Stimulated activated naive CD4-positive, alpha-beta T cell treated with Interleukin-2 at 50 U/mL for 16 hours (primary cell): ENCODE measurements at places on chromosomes 12 and 14.

GRCh38 chr12:65649126-65649525 lies 175.2 kb upstream of the HMGA2 start:
- no peak for DNase-seq

DNA sequence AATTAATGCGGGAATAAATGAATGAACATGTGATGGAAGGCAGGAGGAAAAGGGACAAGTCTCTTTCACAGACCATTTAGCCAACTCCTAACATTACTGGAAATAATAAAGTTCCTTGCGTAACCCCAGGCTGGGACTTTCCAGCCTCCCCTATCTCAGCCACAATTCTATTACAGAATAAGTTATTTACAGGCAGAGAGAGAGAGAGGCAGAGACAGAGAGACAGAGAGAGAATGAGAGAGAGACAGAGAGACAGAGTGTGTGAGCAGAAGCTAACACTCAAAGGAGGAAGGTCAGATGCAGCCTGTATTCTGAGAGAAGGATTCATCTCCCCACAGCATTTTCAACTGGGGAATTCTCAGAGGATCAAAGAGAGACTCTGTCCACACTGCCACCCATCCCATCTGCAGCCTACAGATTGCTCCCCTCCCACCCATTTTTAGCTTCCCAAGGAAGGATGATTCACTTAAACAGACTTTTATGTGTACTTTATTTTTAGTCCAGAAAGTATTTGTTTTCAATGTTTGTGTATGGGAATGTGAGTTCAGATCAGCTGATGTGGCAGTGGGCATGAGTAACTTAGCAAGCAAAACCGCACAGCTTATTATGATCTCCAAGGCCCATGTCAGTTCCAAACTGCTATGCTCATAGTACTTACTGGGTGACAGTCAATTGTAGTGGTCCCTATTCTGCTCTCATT lies 165.7 kb downstream of the CAND1 start:
- no peak for DNase-seq

GRCh38 chr12:96197503-96198272 lies 3.5 kb downstream of the ELK3 start:
- DNase-seq: no peak

DNA sequence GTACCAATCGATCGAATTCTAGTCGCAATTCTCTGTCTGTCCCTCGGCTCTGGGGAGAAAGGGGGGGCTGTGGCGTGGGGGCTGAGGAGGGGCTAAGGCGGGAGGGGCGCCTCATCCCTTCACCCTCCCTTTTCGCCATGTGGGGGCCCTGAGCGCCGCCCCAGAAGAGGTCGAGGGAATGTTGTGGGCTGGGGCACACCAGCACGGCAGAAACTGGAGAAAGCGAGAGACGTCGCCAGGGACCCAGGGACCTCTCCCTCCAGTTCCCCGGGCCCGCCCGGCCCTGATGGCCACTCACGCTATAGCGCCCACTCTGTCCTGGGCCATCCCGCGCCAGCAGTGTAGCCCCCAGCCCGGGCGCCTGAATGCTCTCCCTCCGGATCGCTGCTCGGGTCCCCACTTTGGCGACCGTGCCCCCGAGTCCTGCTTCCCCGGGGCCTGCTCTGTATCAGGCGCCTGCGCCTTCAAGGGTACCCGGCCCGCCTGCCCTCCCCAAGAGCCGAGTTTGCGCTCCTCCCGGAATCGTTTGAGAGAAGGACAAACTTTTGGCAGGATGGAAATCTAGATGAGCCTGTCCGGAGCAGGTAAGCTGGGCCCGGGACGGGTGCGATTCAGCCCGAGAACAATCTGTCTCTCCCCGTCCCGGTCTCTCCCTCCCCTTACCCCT lies 62.6 kb downstream of the SMUG1 start:
- DNase-seq: no peak

DNA sequence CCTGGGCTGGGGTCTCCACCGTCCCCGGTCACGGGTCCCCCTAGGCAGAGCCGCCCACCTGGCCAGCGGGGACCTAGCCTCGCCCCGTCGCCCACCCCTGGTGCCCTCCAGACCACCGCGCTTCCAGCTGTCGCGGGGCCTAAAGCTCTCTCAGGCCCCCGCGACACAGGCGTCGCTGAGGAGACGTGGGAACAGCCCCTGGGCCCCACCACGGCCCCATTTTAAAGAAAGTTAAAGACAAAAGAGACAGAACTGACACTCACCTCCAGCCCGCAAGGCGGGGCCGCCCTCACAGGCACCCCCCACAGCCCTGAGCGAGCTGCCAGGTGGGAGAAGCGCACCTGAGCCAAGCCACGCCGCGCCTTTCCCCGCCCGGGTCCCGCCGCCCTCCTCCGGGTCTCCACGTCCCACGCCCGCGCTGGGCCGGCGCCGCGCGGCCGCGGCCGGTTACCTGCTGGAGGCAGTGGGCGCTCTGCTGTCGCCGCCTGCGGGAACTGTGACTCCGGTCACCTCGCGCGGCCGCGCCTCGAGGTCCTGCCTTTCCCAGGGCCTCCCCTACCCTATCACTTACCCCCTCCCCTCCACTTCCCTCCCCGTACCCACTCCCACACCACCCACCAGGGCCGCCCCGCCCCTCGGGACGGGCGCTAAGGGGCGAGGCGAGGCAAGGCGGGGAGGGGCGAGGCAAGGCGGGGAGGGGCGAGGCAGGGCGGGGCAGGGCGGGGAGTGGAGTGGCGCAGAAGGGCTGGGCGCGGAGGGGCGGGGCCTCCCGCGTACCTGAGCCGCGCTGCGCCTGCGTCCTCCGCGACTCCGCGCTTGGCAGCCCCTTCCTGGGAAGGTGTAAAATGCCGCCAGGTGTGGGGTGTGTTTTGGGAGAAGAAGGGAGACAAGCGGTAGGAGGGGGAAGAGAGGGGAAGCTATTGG lies 31.2 kb downstream of the TC2N start:
- DNase-seq: peak; percentile 86

GRCh38 chr12:308511-308910 lies 45.9 kb upstream of the SLC6A13 start:
- DNase-seq: no peak

GRCh38 chr14:88143810-88144209 lies 138.9 kb downstream of the GPR65 start:
- no peak for DNase-seq

DNA sequence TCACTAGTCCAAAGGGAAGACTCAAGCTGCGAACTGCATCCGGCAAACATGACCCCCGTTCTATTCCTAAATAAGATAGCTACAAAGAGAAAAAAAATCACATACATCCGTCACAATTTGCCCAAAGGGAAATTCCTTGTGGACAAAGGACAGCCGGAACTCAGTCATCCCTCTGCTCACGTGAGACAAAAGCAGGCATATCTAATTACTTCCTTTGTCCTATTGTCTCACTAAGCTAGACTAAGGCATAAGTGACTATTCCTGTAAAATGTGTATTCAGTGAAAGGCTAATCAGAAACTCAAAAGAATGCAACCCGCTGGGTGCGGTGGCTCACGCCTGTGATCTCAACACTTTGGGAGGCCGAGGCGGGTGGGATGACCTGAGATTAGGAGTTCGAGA lies 27.2 kb upstream of the NINJ2 start:
- DNase-seq: no peak

DNA sequence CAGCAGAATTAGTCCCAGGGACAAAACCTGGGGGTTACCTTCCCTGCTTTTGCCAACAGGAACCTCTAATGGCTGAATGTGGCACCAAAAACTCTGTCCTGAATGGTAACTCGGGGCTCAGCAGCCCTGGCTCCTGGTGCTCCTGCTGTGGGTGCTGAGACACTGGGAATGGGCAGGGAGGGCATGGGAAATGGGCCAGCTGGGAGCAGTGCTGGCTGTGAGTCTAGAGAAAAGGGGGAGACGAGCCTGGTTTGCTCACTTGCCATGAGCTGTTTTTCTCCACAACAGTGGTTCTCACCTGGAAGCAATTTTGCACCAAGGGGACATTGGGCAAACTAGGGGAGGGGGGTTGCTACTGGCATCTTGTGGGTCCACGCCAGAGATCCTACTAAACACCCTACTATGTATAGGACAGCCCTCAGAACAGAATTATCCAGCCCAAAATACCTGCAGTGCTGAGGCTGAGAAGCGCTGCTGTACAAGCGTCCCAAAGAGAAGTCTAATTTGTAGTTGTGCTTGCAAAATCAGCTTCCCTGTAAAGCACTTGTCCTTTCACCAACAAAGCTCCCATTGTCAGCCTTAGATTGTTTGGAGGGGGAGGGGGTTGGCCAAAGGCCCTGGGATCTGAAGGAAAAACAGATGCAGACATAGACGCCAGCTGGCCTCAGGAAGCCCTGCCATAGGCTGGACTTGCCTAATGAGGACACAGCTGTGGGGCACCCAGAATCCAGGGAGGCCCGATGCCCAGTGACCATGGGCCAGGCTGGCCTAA lies 3.6 kb downstream of the LRRC74A start:
- no peak for DNase-seq

- DNase-seq: peak; percentile 55
Observed at GRCh38 chr12:6772331-6772695, at the start of gene LAG3. TSS of gene LAG3 (plus strand) at chr12:6772520. CDS start at chr12:6772853, 333 bp downstream.

GRCh38 chr12:12240662-12241340 lies 26.0 kb downstream of the LRP6 start:
- DNase-seq: no peak

DNA sequence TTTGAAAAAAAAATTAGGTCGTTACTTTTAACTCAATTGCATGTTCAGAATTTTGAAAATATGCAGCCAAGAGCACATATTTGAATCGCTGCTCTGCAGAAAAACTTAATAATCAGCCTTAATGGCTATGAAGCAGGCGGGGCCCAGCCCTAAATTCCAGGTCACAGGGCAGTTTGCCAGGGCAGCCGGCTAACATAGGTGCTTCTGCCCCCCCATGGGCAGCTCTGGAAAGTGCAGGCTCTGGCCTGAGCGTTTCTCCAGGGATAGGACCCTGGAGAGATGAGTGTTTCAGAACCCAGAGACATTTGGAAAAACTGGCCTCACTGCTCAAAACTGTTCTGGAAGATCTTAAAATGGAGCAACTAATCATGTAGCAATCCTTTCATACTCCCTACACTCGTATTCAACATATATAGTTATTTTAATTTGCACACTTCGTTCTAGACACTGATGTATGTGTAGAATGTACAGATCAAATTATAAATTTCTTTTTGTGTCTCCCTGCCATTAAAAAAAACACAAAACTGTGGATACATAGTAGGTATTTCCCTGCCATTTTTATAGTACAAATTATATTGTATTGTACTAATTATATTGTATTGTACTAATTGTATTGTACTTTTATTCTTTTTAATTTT lies 26.0 kb upstream of the PTGR2 start:
- peak; percentile 68 for DNase-seq

DNA sequence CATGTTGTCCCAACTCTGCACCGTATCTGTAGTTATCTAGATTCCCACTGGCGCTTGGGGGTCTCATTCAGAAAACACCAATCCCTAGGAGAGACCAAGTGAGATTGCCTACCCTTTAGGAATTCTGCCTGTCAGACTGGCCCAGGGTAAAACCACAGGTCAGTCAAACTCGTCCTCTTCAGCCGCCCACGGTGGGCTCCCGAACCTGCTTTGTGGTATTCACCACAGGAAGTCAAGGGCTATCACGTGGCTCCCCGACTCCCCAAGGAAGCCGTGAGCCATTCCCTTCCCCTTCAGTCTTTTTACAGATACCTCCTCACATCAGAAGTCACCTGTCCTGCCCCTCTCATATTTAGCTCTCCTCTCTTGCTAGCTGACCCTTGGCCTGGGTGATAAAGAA lies 159.9 kb downstream of the EGLN3 start:
- DNase-seq: no peak

- DNase-seq: no peak
Observed at GRCh38 chr14:42224053-42224888, 617.6 kb downstream of the LRFN5 start.

DNA sequence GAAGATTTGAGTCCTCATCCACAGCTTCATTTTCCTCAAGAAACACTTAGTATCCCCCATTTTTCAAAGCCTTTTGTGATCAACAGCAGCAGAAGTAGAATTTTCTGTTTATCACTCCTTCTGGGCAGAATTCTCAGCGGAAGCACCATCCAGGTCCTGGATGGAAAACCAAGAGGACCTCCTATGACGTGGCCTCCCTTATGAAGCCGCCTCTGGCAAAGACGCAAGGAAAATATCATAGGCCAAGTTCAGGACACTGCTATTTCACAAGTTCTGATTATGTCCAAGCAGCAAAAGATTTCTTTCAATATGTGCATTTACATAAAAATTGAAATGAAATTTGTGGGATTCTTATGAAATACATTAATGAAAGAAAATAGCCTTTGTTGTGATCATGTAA lies 315.0 kb downstream of the SEC23A start:
- no peak for DNase-seq

- DNase-seq: no peak
Observed at GRCh38 chr12:79298506-79298905, 392.3 kb downstream of the PAWR start.

DNA sequence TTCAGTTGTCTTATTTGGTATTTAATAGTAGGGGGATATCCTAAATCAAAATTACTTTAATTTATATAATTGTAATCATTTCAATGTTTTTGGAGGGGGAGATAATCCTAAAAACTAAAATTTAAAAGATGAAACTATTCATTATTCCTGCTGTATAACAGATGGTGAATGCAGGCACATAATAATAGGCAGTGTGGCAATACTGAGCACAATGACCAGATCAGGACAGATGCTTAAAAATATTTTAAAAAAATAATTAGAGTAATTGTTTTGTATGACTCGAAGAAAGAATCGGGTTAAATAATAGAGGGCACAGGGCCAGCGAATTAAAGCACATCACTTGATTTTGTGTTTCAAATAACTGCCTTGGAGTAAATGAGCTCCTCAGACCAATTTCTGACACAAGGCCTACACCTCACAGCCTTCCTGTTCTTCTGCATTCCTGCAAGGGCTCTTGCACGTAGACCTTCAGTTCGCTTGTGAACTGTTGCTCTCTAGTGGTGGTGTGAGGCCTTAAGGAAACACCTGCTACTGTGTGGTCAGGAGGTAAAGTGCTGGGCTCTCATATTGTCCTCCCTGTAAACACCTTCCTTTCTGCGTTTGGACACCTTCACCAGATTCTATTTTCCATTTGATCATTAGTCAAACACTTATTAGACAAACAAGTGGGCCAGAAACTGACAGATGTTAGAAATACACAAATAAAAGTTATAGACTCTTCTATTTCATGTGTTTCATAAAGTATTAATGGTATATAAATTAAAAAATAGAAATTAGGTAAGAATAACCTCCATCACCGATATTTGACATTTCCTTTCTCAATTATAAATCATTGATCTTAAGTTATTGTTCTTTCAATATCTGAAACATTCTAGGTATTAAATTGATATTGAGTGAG lies 29.3 kb upstream of the KLRF1 start:
- DNase-seq: peak; percentile 50

DNA sequence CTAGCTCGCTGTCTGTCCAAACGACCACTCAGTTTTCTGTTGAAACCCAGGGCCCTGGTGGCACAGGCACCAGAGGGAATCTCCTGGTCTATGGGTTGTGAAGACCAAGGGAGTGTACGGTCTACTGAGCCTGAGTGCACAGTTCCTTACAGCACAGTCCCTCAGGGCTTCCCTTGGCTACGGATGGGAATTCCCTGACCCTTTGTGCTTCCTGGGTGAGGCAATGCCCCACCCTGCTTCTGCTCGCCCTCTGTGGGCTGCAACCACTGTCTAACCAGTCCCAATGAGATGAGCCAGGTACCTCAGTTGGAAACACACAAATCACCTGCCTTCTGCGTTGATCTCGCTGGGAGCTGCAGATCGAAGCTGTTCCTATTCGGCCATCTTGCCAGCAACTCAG lies 22.6 kb downstream of the GPHN start:
- no peak for DNase-seq

GRCh38 chr12:82527165-82527780 lies 159.4 kb upstream of the TMTC2 start:
- no peak for DNase-seq

- no peak for DNase-seq
Observed at GRCh38 chr12:124460771-124461170, 106.6 kb downstream of the NCOR2 start.

GRCh38 chr12:20442322-20442721 lies 74.0 kb downstream of the PDE3A start:
- DNase-seq: no peak
